ENCODE measurements at places on chromosomes 3 and 15.

DNA sequence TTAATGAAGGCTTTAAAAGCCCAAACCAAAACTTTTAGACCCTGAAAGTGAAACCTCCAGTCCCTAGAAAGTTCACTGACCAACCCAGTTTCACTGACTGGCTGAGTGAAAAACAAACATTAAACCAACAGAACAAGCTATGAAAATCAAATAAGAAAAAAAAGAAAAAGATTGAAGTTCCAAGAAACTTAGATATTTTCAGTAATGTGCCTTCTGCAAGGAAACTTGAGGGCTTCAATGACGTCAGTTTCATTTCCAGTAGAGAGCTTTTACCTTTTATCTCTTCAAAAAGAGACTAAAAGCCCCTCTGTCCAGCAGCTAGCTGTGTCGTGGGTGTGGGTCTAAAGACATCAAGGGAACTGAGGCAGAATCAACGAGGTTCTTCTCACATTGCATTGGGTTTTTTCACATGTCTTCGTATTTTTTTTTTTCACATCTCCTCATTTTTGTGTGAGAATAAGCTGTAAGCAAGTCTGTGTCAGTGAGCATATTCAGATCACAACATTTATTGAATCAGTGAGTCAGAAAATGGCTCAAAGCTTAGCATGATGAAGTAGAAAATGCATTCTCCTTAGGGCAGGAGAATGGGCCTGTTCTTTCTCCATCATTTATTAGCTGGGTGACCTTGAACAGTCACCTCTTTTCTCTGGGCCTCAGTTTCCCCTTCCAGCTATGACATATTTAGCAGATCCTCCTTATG lies 54.8 kb upstream of the BCL6 start:
- no peak for DNase-seq

GRCh38 chr3:188187053-188187452 lies 33.1 kb downstream of the LPP start:
- DNase-seq = no peak

DNA sequence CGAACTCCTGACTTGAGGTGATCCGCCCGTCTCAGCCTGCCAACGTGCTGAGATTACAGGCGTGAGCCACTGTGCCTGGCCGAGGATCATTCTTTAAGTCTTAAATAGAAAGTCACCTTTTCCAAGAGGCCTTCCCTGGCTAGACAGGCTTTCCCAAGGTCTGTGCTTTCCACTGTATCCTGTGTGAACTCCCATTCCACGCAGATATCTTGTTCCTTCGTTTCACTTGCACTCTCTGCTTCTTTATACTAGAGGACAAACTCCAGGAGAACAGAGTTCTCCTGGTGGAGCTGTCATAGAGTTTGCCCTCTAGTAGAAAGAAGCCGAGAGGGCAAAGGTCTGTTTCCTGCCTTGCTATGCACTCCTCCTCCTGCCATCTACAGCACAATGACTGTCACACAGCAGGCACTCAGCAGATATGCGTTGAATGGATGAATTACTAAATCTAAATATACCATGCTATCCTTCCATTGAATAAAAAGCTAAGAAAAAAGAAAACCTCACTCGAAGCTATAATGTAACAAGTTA lies 211.2 kb downstream of the FOXP1 start:
- DNase-seq = no peak

GRCh38 chr3:14808502-14809266 lies 10.1 kb upstream of the FGD5 start:
- DNase-seq = no peak

GRCh38 chr15:33746203-33746602 lies 222.1 kb upstream of the CHRM5 start:
- DNase-seq = no peak

- no peak for DNase-seq
Measured at GRCh38 chr15:74656935-74657535, 38.8 kb downstream of the EDC3 start.

- DNase-seq = no peak
Measured at GRCh38 chr3:132804498-132804897, 82.3 kb upstream of the NPHP3 start.

- no peak for DNase-seq
Measured at GRCh38 chr3:81980596-81981494, 219.4 kb upstream of the GBE1 start.

GRCh38 chr3:132405188-132405587 lies 12.1 kb upstream of the DNAJC13 start:
- DNase-seq = no peak

DNA sequence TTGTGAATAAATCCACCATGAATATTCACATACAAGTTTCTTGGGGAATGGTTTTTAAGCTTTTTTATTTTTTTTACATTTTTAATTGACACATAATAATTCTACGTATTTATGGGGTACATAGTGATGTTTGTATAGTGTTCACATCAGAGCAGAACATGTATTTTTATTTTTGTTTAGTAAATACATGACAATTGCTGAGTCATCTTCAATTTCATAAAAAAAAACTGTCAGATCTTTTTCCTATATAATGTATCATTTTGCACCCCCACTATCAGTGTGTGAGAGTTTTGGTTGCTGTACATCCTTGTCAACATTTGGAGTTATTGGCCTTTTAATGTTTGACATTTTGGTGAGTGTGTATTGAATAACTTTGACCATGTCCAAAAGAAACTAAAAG lies 39.9 kb upstream of the FILIP1L start:
- no peak for DNase-seq

DNA sequence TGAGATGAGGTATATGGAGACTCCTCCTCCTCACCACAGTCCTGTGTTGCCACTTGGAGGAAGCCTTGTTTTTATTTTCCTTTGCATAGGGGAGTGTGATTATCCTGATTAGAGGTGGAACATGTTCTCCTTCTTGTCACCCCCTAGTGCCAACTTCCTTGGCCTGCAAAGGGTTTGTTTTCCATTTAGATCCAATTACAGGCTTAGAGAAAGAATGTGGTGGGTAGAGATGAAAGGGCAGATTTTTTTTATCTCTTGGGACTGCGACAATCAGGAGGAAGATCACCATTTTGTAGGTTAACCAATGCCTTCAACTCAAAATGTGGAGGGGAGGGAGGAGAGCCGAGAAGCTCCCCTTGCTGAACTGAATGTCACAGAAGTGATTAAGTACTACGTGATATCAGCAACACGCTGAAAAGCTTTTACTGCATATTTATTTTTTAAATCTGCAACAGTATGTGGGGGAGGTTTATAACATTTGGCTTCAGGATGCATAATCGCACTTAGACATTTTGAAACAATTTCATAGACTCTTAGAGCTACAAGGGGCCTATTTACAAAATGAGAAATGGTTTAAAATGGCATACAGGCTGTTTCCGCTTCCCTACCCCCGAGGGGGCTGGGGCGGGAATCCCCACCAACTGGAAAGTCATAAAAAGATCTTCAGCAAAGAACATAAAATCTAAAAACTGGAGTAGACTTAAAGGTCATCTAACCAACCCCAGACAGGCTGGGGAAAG lies 2.4 kb downstream of the LMCD1 start:
- DNase-seq = no peak

DNA sequence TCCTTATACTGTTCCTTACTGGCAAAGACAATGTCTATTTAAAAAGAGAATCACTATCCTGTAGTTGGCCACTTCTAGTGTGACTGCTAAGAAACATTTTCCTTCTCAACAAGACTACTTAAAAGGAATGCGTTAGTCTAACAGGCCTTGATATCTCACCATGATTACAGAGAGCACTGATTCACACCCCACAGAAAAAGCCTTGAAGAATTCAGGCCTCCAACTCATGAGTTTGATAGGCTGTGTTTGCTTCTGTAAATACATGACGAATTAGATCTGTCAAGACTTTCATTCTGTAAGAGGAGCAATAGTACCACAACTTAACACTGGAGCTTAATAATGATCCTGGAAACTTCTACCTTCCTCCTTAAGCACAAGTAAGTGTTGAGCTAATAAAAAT lies 432.8 kb upstream of the NR2F2 start:
- no peak for DNase-seq

DNA sequence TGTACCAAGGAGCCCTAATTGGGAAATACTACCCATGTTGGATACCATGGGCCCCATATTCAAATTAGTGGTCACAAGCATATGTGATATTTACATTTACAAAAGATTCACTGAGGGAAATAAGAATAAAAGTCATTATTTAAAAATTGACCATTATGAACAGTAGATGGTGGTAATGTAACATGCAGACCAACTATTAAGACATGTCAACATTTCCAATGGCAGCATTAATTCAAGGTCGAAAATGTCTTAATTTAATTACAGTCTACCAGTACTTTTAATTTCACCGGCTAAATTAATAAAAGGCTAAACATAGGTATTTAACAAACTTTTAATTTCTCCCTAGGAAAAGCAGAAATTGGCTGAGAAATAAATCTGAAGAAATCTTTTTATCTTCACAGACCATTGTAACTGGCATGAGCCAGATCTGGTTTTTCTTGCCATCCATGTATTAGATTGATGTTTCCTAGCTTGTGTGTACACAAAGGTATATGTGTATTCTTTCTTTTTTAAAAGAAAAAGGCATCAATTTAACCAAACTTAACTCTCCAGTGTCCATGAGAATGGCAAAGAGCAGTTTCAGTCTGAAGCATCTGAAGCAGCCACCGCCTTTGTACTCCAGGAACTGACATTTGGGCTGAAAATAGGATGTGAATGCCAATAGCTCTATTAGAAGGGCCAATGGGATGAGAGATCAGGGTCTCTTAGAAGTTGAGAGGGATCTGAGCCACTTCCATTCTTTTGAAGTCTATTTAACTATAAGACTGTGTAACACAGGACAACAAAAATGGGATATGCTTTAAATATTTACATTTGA lies 26.6 kb downstream of the NEK11 start:
- peak; percentile 11 for DNase-seq

GRCh38 chr3:65479990-65480389 lies 558.7 kb downstream of the MAGI1 start:
- no peak for DNase-seq

GRCh38 chr3:159734681-159735080 lies 254.0 kb upstream of the IL12A start:
- DNase-seq = no peak

- no peak for DNase-seq
Measured at GRCh38 chr15:90813796-90814190, 54.6 kb upstream of the FURIN start.

- DNase-seq = no peak
Measured at GRCh38 chr3:112092496-112093179, 6.4 kb downstream of the C3orf52 start.

- no peak for DNase-seq
Measured at GRCh38 chr3:59764171-59764570, 714.3 kb upstream of the CFAP20DC start.

DNA sequence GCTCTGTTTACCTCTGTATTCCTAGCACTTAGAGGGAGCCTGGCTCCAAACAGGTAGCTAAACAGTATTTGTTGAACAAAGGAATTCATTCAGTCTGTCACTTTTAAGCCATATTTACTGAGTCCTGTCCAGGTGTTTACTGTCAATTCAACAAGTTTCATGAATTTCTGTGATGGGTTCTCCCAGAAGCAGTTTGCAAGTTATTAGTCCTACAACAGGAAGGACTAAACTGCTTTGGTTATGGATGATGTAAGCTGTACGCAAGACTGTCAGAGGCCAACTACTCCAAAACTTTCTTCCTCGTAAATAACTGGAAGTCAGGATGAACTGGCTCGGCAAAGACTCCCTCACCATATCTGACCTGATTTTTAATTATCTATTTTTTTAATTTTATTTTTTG lies 25.1 kb downstream of the STIMATE start:
- DNase-seq = no peak

DNA sequence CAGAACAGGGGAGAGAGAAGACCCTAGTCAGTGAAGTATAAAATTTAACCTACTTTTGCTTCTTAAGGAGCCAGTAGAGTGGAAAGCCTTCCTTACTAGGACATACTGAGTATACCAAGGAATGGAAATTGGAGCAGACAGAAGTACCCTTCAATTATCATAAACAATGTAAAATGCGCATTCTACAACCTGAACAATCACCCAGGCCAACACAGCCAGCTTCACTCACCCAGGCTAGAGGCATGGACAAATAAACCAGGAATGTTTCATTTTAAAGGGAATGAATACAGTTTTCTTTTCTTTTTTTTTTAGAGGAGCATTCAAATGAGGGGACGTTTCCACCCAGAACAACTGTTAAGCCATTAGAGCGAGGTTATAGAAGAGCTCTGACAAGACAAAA lies 41.9 kb upstream of the PLXND1 start:
- no peak for DNase-seq

DNA sequence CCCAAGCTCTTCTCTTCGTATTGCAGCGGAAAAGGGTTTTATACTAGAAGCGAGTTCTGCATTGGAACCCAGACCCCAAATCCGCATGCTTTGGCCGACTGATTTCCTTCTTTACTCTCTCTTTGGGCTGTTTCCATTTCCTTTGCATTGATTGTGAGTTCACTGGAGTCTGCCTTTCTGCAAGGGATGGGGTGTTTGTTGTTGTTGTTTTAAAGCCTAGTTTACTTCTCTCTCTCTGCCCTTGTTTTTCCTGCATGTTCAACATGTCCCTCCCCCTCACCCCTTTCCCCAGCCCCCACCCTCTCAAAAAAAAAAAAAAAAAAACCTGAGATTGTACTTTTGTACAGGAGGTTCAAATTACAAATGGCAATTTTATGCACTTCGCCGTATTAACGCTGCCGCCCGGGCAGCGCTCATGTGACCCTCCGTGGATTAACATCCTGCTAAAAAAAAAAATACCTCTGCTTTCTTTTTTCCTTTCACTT lies 2.2 kb downstream of the NR2F2 start:
- peak; percentile 65 for DNase-seq

GRCh38 chr3:138359148-138359918 lies 11.0 kb downstream of the MRAS start:
- DNase-seq = no peak

- DNase-seq = no peak
Measured at GRCh38 chr3:37598808-37599581, 262.7 kb upstream of the CTDSPL start.

DNA sequence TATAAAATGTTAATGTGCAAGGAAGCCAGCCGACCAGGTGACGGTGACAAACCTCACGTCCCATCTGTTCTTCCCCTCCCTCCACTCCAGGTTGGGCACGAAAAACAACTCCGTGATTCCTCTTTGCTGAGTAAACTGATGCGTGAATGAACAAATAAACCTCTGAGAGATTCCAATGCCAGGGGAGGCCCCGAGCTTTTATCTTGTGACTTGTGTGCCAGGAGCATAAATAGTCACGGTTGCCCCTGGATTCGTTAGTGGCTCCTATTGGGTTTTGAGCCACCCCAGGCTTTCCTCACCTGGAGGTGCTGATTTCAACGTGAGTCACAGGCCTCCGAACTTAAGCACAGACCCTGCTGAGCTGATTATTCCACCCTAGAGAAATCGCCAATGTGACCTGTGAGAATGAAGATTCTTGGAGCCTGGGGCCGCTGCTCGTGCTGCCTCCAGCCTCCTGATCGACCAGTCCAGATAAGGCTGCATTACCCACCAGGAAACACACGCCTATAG lies 119.2 kb downstream of the SHQ1 start:
- no peak for DNase-seq

DNA sequence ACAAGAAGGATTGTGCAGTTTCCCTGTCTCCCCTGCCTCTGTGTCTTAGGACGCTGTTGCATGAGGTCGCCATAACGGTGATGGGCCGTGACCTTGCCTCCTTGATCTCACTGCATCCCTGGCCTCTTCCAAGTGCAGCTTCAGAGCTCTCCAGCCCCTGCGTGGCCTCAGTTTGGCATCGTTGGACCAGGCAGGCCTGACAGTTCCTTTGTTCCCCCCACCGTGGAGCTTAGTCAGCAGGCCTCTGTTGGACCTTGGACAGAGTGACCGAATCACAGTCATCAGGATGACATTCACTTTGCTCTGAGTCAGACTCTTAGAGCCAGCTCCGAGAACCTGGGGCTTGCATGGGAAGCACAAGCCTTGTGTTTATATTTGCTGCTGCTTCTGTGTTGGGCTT lies 139.4 kb downstream of the OPA1 start:
- DNase-seq = peak; percentile 83
